ENCODE measurements at places on chromosomes 5 and 9.

DNA sequence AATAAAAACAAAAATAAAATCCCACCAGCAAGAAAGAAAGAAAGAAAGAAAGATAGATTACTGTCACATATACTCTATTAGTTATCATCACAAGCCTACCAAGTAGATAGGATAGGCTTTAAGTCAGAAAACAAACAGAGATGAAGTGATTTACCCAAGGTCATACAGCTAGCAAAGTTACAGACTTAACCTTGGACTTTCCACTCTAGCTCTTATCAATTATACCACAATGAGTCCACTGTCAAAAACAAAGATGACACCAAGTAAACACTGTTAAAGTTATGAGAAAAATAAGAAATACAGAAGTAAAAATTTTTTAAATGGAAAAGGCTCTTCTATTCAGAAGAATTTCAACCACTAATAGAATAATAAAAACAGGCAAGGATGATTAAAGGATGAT is 13.4 kb downstream of the LARS1 start:
- no peak for DNase-seq

- no peak for DNase-seq
Measured at GRCh38 chr9:745761-746380, 95.6 kb upstream of the DMRT1 start.

DNA sequence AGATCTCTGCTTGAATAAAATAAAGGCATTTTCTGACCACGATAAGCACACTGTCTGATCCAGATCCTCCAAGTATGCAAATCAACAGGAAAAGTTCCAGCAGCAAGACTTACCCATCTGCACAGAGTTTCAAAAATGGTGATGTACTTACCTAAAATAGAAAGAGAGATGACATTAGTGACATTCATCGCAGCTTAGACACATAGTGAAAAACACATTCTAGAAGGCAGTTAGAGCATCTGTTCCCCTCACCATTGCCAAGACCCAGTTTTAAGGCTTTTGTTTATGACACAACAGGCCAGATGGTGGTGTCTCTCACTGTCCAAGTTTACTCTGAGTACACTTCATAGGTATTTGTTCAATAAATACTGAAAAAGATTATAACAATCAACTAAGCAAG is 207.7 kb downstream of the PDE4D start:
- DNase-seq = peak; percentile 18

DNA sequence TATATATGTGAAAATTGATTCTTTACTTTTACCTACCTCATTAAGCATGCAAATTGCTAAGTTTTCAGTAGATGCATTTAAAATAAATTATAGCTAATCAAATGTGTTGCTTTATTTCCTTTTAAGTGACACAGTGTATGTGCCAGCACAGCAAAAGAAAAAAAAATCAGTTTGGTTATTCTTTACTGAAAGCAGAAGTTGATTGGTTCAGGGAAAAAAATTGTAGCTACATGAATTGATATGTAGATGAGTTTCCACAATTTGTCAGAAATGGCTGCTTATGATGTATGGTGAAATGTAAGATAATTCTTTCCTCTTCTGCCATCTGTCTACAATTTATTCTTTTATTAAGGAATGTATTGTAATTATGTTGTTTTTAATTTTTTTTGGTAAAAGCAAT is 57.8 kb downstream of the PARP8 start:
- DNase-seq = no peak

GRCh38 chr5:136679233-136679632 is 313.9 kb upstream of the TRPC7 start:
- DNase-seq = no peak

- no peak for DNase-seq
Measured at GRCh38 chr9:124780060-124780756, 3.3 kb downstream of the OLFML2A start.

GRCh38 chr5:58094031-58094430 is 365.9 kb downstream of the PLK2 start:
- DNase-seq = peak; percentile 94

Data from ELR (cell line).